ENCODE measurements at places on chromosomes 11 and 22. TPM values are rescaled to one million over a fixed set of nuclear protein-coding genes. Genes with fewer than 3 reads are reported as not detected.

Gene CTR9
- total RNA-seq = 5.0 TPM

Gene OR51E2
- total RNA-seq = not detected

Gene NXPE4
- total RNA-seq = not detected

Gene CNIH2
- not detected for total RNA-seq

Gene CARD18
- total RNA-seq = not detected

Gene RFPL1
- total RNA-seq = not detected

Gene BTG4
- not detected for total RNA-seq

Gene PTPRCAP
- total RNA-seq = not detected

Gene RBMXL2
- total RNA-seq = not detected

Gene APOBEC3F
- total RNA-seq = 1.7 TPM

Gene CD248
- total RNA-seq = not detected

Gene CECR2
- total RNA-seq = 0.06 TPM

Gene APOA4
- total RNA-seq = not detected

Gene KCNA4
- total RNA-seq = not detected

Gene SLC6A5
- not detected for total RNA-seq

Gene RAB36
- total RNA-seq = 10.9 TPM

Gene NELL1
- not detected for total RNA-seq

Gene GALNT18
- 13.5 TPM for total RNA-seq

Gene PHF21A
- total RNA-seq = 1.2 TPM

Gene GTSE1
- total RNA-seq = 27.6 TPM

Gene OR52N4
- total RNA-seq = not detected

Gene OR51B5
- not detected for total RNA-seq

Gene VWA5A
- total RNA-seq = 10.6 TPM

Gene C11orf91
- not detected for total RNA-seq

Gene CCDC87
- 0.61 TPM for total RNA-seq

Gene NADSYN1
- 31.2 TPM for total RNA-seq

Gene MUC6
- total RNA-seq = not detected

Gene C11orf21
- total RNA-seq = not detected

Gene NRXN2
- total RNA-seq = 22.7 TPM

Gene MS4A7
- total RNA-seq = not detected

Gene SYT13
- total RNA-seq = 115 TPM

Data from Caki2 (cell line).